ENCODE measurements at places on chromosomes 16 and 17.

- peak; percentile 71 for DNase-seq
Measured at GRCh38 chr17:60392845-60393702, 1.1 kb upstream of the USP32 start.

DNA sequence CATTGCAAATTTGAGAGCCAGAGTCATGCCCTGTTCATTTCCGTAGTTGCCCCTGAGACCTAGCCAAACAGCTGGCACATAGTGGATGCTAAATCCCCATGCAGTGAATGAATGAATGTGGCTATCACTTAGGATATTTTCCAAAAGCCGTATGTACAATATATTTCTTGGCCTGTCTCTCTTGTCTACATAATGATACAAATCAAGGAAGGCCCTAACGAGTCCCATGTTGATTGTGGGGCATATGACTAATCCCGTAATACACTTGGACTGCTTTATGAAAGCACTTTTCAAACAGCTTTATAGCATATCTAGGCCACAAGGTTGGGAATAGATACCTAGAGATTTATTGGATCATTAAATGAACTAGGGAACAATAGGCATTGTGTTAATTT is 478.0 kb downstream of the SLC39A11 start:
- DNase-seq = no peak

- DNase-seq = no peak
Measured at GRCh38 chr17:57512691-57513090, 232.4 kb downstream of the CCDC182 start.

- peak; percentile 66 for DNase-seq
Measured at GRCh38 chr17:1438593-1439083, 17.4 kb downstream of the CRK start.

DNA sequence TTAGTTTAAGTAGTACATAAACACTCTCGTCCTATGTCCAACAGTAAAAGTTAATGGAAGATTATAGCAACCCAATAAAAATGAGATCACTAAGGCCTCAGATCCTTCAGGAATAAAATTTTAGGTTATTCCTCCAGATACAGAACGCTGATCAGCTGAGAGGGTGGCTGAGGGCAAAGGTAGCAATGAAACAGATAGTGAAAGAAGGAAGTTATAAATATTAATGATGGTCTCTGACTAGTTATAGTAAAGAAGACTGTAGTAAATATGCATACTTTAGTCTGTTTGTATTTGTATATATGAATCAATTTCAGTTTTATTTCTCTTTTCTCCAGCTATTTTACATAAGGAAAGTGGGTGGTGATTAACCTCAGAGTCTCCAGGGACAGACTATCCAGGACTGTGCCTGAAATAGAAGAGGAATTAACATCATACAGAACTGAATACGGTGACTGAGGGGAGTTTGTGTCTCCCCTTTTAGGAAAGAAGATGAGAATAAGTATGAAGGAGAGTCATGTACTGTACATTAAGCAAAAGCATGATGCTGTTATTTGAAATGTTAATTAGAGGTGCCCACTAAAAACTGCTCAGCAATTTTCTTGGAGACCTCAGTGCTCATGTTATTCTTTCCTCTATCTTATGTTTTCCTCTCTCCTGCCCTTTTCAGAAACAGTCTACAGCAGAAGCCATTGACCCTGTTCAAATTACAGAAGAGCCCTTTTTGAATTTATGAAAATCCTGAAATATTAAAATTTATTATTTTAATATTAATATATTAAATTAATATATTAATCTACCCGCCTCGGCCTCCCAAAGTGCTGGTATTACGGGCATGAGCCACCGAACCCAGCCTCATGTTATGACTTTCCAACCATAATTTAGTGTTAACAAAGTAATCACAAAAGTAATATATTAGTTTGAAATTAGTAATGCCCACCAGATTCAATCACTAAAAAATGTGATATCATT is 36.5 kb upstream of the DHRS7B start:
- no peak for DNase-seq

DNA sequence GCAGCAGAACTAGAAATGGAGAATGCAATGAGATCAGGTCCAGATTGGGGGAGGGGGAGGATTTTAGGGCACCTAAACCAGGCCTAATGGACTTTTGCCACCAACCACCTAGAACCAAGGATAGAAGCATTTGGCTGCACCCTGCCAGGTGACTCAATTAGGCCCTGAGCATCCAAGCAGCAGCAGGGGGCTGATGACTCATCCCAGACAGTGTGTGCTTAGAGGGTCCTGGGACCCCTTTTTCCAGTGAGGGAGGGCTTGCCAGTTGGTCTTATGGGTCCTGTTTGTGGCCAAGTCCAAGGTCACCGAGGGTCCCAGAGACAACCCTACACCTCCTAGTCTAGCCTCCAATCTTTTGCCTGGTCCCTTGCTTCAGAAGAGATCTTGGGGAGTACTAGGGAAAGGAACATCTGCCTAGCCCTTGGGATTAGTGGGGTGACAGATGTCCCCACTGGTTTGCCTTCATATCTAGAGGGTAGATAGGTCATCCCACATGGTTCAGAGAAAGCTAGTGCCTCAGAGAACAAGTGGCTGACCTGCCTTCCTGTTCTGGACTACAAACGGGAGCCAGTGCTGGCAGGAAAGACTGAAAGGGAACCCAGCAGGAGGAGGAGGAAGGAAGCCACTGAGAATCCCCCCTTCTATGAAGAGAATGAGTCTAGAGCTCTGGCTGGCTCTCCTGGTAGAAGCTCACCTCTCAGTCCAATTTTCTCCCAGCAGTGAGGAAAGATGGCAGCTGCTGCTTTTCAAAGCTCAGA is 1.6 kb upstream of the TBKBP1 start:
- DNase-seq = no peak

GRCh38 chr16:56672761-56673536 is 3.3 kb downstream of the MT1H start:
- no peak for DNase-seq

GRCh38 chr16:26857371-26857770 is 209.4 kb upstream of the C16orf82 start:
- DNase-seq = no peak

- DNase-seq = no peak
Measured at GRCh38 chr17:81494626-81495377, 17.8 kb downstream of the ACTG1 start.

- peak; percentile 25 for DNase-seq
Measured at GRCh38 chr17:40130352-40131042, 8.7 kb downstream of the MSL1 start.

DNA sequence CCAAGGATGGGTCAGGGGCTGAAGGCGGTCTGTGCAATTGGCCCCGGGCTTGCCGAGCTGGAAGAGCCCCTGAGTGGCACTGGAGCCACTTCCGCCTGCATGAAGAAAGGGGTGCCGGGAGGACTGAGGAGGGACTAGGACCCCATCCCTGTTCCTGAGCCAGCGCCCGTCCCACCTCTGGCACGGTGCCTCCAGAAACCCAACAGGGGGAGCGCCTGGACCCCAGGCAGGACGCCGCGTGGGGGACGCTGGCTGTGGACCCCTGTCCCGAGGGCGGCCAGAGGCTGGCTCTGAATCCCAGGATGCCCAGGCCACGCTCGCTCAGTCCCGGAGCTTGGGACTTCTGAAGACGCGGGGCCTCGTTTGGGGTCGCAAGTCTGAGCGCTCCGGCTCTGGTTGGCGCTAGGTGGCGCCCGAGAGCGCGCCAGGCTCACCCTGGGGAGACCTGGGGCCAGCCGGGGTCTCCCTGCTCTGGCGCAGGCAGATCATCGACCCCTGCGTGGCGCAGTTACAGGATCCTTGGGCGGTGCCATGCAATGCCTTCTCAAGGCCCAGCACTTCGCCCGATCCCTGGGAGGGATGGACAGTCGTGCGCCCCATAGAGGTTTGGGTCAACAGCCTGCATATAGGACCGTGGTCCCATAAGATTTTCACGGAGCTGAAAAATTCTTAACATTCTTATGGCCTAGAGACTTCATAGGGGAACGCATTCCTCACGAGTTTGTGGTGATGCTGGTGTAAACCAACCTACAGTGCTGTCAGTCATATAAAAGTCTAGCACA is 58.5 kb upstream of the CREBBP start:
- peak; percentile 83 for DNase-seq

- DNase-seq = no peak
Measured at GRCh38 chr17:73749337-73749823, 105.1 kb upstream of the SDK2 start.

DNA sequence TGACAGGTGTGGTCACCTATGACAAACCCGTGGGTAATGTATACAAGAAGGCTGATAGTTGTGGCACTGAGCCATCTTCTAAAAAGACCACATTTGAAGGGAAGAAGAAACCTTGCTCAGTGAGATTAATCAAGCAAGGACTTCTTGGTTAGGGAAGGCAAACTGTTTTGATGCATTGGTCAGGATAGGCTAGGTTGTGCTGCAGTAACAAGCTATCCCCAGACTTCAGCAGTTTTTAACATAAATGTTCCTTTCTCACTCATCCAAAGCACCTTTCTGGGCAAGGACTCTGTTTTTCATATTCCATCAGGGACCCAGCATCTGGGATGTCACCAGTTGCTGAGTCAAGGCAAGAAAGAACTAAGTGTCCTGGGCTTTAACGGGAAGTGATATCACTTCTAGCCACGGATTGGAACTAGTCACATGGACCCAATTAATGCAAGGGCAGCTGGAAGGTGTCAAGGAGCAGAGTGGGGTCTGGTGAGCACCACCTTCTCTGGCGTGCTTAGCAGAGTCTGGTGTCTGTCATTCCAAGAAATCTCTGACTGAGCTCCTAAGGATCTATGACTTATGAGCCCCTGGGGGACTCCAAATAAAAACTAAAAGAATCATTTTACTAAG is 52.0 kb upstream of the CCL2 start:
- DNase-seq = no peak

- no peak for DNase-seq
Measured at GRCh38 chr17:78266771-78267170, 35.3 kb downstream of the TMEM235 start.
